ENCODE measurements at places on chromosomes 1 and 21. TPM values are rescaled to one million over a fixed set of nuclear protein-coding genes. Genes with fewer than 3 reads are reported as not detected.

DNA sequence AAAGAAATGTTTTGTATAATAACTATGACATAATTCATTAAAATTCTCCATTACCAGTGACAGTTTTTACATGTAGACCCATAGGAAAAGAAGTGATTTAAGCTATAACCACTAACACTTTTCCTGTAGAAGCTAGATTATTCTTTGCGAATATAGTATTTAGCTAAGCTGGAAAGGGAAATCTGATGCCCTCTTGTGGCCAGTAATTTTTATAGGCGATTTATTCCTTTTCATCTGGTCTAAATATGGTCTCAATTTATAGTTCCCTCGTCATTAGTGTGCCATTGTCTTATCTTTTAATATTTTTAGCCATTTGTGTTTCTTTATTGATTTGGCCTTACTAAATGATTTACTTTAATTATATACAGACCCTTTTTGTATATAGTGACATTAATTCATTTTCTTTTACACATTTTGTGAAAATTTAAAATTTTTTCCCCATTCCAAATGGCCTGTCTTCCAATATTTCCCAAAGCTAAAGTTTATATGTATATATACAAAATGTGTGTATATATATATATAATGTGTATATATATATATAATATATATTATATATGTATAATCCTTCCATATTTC lies 26.7 kb downstream of the BTG3 start:
- DNase-seq: no peak
- H3K27me3 ChIP-seq: no peaks in the 10 kb centered on the region
- H3K4me1 ChIP-seq: peaks cover 5% of the 10 kb centered on the region
- peaks cover 2% of the 10 kb centered on the region for H3K36me3 ChIP-seq
- no peak overlapping the region for H3K4me3 ChIP-seq

DNA sequence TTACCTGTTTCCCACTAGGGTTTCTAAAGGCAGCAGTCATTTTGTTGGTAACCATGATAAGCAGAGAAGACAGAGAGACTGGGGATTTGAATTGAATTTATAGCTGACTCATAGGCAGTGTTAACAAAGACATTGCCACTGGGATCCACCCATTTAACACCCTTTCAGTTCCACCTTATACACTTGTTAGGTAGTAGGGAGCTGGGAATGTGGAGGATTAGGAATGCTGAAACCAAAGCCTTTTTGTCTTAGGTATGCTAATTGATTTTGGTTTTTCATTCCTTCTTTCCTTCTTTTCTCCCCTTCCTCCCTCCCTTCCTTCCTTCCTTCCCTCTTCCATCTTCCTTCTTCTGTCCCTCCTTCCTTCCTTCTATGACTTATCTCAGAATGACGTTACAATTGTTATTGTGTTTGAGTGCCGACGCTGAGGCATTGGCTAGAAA lies 7.5 kb upstream of the EVI5 start:
- H3K27me3 ChIP-seq: no peaks in the 10 kb centered on the region
- no peak overlapping the region for H3K4me3 ChIP-seq
- H3K4me1 ChIP-seq: no peaks in the 10 kb centered on the region

DNA sequence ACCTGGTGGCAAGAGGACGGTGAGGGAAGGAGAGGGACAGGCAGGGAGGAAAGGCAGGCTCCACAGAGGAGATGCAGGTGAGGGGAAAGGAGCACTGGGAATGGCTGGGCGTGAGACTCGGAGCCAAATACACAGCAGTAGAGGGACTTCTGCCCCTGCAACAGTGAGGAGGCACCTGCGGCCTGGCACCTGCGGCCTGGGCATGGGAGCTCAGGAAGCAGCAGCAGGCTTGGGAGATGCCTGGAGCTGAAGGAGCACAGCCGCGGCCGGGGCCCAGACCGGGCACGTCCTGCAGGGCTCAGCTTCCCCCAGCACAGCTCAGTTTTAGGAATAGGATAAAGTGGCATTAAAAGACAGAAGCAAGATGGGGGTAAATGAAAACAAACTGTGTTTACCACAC lies 20.9 kb upstream of the TSPEAR start:
- H3K36me3 ChIP-seq: no peaks in the 10 kb centered on the region
- no peaks in the 10 kb centered on the region for H3K4me1 ChIP-seq
- DNase-seq: no peak
- H3K4me3 ChIP-seq: no peak overlapping the region
- no peak overlapping the region for H3K27ac ChIP-seq

DNA sequence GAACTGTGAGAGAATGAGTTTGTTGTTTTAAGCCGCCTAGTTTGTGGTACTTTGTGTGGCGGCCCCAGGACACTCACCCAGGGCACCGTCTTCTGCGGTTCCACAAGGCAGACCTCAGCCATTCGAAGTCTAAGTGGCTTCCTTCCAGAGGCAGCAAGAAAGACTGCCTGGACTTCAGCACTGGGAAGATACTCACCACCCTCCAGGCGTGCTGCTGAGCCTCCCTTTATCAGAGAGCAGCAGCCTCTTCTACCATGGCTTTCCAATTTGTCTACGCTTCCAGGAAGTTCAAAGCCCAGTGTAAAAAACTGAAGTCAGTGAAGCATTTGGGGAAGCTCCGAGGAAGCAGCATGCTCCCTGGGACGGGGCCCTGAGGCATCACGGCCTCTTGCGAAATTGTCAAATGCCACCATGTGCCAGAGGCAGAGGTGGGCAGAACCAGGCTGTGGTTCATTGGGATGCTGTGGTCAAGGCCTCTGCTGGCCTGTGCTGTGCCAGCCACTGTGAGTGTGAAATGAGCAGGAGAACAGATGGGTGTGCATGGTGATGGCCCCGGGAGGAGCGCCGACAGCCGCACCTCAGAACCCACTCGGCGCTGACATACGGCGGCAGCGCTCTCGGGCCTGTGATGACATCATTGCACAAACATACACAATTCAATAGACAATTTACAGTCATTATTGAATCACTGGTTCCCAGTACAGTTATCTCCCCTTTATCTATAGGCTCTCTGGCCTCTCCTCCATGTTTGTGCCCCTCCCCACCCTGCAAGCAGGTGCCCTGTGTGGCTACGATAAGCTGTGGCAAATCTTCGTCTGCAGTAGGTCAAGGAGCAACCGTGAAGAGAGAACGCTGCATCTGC lies 110.4 kb downstream of the PDE9A start:
- peaks cover 28% of the 10 kb centered on the region for H3K36me3 ChIP-seq
- no peak overlapping the region for H3K4me3 ChIP-seq
- DNase-seq: no peak
- no peaks in the 10 kb centered on the region for H3K27me3 ChIP-seq
- no peak overlapping the region for H3K27ac ChIP-seq
- H3K4me1 ChIP-seq: no peaks in the 10 kb centered on the region

DNA sequence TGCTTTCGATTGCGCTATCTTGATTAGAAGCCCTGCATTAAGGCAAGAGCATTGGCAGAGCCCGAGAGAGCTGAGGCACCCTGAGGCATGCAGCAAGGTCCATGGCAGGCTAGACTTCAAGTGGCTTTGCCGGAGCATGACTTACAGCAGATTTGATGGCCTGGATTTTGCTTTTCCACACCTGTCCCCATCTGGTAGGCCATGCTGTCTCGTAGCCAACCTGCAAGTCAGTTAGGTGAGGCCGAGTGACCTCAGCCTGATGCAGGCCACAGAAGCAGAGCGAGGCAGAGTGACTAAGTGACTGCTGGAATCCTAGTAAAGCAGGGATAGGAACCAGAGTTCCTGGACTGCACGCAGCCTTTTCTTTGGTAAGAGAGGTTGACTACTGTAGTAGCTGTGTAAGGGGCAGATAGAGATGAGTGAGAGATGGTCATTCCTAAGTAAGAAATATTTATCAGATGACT lies 148.9 kb downstream of the PBX1 start:
- peaks cover 5% of the 10 kb centered on the region for H3K36me3 ChIP-seq
- no peak for DNase-seq
- peak overlapping the region; percentile 84 for H3K27ac ChIP-seq
- no peaks in the 10 kb centered on the region for H3K27me3 ChIP-seq
- peaks cover 92% of the 10 kb centered on the region for H3K4me1 ChIP-seq

GRCh38 chr1:26470878-26471497 lies 1.3 kb upstream of the HMGN2 start:
- DNase-seq: no peak
- no peaks in the 10 kb centered on the region for H3K27me3 ChIP-seq
- peaks cover 31% of the 10 kb centered on the region for H3K36me3 ChIP-seq
- H3K4me3 ChIP-seq: peak overlapping the region; percentile 89
- H3K4me1 ChIP-seq: peaks cover 31% of the 10 kb centered on the region

DNA sequence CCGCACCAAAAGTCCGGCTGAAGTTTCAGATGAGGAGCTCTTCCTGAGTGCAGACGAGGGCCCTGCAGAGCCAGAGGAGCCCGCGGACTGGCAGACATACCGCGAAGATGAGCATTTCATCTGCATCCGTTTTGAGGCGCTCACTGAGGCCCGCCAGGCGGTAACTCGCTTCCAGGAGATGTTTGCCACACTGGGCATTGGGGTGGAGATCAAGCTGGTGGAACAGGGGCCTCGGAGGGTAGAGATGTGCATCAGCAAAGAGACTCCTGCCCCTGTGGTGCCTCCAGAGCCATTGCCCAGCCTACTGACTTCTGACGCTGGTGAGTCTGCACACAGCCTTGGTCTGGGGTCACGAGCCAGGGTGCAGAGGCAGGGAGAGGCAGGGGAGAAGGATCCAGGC lies 84.7 kb downstream of the TRIM11 start:
- H3K27me3 ChIP-seq: no peaks in the 10 kb centered on the region
- no peak overlapping the region for H3K27ac ChIP-seq
- peaks cover 37% of the 10 kb centered on the region for H3K36me3 ChIP-seq
- no peaks in the 10 kb centered on the region for H3K4me1 ChIP-seq
- DNase-seq: no peak
- H3K4me3 ChIP-seq: no peak overlapping the region

DNA sequence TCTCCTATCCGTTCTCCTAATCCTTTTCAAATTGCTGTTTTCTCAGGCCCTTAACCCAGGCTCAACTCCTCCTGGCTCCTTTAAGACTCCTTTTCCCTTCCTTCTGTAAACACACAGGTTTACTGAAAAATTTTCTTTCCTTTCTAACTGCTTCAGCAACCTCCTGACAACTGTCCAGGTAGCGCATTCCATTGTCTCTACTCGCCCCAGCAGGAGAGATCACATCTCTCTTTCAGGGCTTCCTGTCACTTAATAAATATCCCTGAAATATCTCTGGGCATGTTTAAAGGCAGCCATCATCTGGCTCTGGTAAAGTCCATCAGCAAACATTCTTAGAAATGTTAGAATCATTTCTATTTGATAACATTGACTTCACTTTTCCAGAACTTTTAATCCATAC lies 211.2 kb upstream of the PTBP2 start:
- no peak overlapping the region for H3K4me3 ChIP-seq
- H3K4me1 ChIP-seq: peaks cover 36% of the 10 kb centered on the region
- no peak for DNase-seq
- H3K36me3 ChIP-seq: no peaks in the 10 kb centered on the region
- no peaks in the 10 kb centered on the region for H3K27me3 ChIP-seq

GRCh38 chr1:167431261-167431908 lies 86.9 kb downstream of the CD247 start:
- peaks cover 6% of the 10 kb centered on the region for H3K4me1 ChIP-seq
- no peak overlapping the region for H3K4me3 ChIP-seq
- peaks cover 11% of the 10 kb centered on the region for H3K27me3 ChIP-seq
- no peak for DNase-seq
- no peak overlapping the region for H3K27ac ChIP-seq

- peaks cover 22% of the 10 kb centered on the region for H3K36me3 ChIP-seq
- no peaks in the 10 kb centered on the region for H3K27me3 ChIP-seq
- peak; percentile 92 for DNase-seq
- H3K27ac ChIP-seq: no peak overlapping the region
- peak overlapping the region; percentile 50 for H3K4me3 ChIP-seq
Measured at GRCh38 chr1:3491291-3492246, 37.1 kb downstream of the ARHGEF16 start.

NMNAT2 gene
- 0.69 TPM for total RNA-seq

ADCY10 gene
- 0.47 TPM for total RNA-seq

DPT gene
- total RNA-seq: 1.3 TPM
